GM03348 (cell line): ENCODE measurements at places on chromosomes 4 and X.

DNA sequence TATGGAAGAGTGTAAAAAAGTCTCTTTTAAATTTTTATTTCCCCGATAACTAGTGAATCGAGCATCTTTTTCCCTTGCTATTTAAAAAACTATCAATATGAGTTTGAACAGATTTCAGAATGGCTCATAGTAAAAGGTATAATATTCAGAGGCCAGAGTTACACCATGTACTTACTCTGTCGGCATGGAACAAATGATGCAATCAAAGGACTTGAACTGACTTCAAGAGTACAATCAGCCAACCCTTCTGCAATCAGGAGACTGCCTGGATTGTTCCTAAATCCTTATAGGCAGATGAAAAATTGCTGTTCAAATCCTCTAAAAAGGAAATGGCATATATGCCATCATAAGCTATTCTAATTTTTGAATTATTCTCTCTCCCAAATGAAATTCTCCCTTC, 273.3 kb downstream of the SH2D1A start:
- no peak for DNase-seq

DNA sequence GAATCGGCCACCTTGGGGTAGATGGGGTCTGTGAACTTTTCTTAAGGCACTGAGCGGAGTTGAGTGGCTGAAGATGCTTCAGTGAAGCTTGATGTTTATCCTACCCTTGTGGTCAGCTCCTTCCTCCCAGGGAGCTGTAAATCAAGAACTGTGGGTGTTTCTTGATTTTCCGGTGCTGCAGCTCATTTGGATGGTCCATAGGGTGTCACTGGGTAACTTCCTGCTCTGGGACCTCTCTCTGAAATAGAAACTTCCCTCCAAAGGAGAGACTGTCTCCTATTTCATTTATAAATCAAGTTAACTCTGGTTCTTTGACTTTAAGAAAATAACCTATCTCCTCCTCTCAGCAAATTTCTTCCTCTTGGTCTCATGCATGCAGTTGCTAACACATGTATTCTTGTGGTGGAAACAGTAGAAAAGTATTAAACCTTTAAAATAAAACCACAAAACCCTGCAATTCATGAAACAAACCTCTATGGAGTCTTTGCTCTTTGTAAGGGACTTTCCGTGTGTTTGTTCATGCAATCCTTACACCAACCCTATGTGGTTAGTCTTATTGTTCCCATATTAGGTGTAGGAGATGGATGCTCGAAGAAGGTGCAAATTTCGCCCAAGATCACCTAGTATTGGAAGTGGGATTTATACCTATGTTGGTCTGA, 110.3 kb downstream of the SHROOM3 start:
- DNase-seq = no peak

- DNase-seq = no peak
These were observed 65.1 kb downstream of the ARHGAP6 start for GRCh38 chrX:11600578-11600977.

GRCh38 chr4:153506341-153507309, 40.5 kb downstream of the TMEM131L start:
- DNase-seq = no peak

- DNase-seq = no peak
These were observed 445.7 kb downstream of the GASK1B start for GRCh38 chr4:157727163-157727562.

DNA sequence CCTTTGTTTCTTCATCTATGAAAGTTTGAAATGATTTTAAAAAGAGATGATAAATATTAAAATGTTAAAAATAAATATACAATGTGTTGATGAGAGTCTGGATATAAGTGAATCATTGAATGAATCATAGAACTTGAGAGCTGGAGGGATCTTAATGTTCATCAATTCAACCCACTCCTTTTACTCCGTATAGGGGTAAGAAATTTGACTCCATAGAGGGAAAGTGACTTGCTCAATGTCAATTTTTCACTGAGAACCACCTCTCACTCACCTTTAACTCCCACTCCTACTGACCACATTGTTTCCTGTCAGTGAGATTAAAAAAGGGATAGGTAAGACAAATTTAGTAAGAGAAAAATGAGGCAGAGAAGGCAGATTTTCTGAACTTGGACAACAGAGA, 557.2 kb upstream of the GRIA3 start:
- DNase-seq = no peak

DNA sequence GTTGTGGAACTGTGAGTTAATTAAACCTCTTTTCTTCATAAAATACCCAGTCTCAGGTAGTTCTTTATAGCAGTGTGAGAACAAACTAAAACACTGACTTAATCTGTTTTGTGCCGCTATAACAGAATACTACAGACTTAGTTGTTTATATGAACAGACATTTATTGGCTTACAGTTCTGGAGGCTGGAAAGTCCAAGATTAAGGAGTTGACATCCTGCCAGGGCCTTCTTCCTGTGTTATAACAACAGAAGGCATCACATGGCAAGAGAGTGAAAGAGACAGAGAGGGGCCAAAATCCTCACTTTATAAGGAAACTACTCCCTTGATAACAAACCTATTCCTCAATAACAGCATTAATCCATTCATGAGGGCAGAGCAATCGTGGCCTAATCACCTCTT, 42.5 kb upstream of the KCNIP4 start:
- DNase-seq = no peak
